ENCODE measurements at places on chromosomes 5 and 9.

GRCh38 chr5:3325972-3326840 lies 269.4 kb upstream of the IRX1 start:
- no peak for DNase-seq

DNA sequence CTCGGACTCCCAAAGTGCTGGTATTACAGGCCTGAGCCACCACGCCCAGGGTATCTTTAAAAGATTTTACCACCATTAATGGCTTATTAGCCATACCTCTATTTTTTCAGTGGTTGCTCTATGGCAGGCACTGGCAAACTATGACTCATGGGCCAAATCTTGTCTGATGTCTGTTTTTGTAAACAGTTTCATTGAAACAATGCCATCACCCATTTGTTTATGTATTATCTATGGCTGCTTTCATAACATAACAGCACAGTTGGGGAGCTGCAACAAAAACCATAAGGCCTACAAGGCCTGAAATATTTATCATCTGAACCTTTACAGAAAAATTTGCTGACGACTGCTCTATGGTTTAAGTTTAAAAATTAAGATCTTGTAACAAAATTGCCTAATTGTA lies 66.8 kb downstream of the SLC38A9 start:
- DNase-seq: no peak

DNA sequence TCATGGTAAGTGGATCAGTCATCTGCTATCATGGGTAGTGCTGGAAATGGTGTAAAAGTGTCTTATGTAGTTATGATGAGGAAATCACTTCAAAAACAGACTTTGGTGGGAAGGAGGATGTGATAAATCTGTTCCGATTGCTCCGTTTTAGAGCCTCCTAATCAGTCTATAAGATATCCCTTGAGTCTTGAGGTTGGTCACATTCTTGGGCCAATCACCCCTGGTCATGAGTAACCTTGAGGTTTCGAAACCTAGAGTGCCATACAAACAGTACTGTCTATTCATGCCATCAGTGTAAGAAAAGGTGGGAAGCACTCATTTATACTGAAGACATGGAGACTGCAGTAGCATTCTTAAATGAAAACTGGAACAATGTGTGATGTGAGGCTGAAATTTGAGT lies 45.8 kb downstream of the LRRTM2 start:
- DNase-seq: no peak

GRCh38 chr5:26833596-26833995 lies 204.8 kb downstream of the CDH9 start:
- DNase-seq: no peak

Measured in activated CD8-positive, alpha-beta memory T cell treated with anti-CD3 and anti-CD28 coated beads for 4 hours (primary cell).